ENCODE measurements at places on chromosomes 5 and 9. TPM values are rescaled to one million over a fixed set of nuclear protein-coding genes. Genes with fewer than 3 reads are reported as not detected.

DNA sequence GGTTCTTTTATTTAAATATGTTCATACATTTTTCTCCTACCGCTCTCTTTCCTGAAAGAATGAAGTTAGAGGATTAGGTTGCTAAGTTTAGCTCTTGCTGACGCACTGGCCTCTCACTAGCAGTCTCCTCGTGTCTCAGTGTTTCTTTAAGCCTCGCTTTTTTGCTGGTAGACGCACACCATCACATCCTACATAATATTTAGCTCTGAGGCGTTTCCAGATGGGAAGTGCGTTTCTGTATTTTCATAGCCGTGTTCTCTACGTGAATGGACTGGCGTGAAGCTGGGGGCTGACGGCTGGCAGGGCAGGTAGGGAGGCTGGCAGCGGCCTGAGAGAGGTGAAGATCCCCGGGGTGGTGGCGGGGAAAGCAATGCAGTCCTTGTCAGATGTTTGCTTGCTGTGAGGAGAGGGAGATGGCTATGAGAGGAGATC, 79.2 kb upstream of the SPRY4 start:
- DNase-seq = no peak

Gene GABBR2
- total RNA-seq = not detected

Gene F2RL2
- 0.09 TPM for total RNA-seq

Gene RLN2
- total RNA-seq = 0.86 TPM

DNA sequence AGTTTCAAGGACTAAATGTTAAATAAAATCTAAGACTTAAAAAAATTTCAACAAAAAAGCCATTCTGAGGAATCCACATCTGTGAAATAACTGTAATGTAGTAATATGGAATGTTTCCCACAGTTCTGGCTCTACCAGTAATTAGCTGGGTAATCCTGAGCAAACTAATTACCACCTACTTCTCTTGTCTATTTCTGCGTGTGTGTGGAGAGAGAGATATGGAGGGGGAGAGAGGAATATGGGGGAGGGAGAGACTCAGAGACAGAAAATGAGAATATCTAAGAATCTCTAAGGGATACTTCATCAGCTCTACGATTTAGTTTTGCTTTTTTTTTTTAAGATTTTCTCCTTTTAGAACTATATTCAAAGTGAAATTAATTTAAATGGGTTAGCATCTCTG, 28.0 kb downstream of the TBCA start:
- DNase-seq = no peak

Gene ZNF300
- 2.8 TPM for total RNA-seq

DNA sequence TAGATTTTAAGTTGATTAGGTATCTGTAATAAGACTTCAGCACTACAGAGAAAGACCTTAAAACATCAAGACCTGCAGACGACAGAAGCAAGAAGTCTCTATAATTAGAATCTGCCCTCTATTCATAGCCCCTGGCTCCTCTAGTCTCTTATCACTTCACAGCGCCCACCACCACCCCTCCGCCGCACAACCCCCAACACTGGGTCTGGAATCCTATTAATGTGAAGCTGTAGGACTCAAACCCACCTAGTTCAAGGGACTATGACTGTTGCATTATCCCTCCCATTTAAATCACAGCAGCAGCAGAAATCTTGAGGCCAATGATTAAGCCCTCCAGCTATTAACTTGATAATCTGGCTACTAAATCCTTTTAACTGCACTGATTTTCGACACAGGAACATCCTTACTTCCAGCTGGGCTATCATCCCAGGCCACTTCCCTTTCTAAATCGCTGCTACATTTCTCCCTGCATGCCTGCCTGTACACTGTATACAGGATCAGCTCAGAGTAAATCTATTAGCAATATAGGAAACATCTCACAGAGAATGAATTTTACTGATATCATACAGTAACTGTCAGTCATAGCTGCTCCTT, 159.5 kb upstream of the GRAMD2B start:
- no peak for DNase-seq

GRCh38 chr5:63025679-63026078, 447.1 kb downstream of the LRRC70 start:
- no peak for DNase-seq

- no peak for DNase-seq
Observed at GRCh38 chr5:57513785-57514184, 31.2 kb upstream of the ACTBL2 start.

- DNase-seq = no peak
Observed at GRCh38 chr9:99103054-99103895, 1.6 kb upstream of the TGFBR1 start.

Gene MSMP
- 1.6 TPM for total RNA-seq

Data from T-cell (primary cell).